ENCODE measurements at places on chromosomes 11 and 22.

GRCh38 chr11:66891851-66892660 is 35.2 kb downstream of the LRFN4 start:
- DNase-seq: no peak

DNA sequence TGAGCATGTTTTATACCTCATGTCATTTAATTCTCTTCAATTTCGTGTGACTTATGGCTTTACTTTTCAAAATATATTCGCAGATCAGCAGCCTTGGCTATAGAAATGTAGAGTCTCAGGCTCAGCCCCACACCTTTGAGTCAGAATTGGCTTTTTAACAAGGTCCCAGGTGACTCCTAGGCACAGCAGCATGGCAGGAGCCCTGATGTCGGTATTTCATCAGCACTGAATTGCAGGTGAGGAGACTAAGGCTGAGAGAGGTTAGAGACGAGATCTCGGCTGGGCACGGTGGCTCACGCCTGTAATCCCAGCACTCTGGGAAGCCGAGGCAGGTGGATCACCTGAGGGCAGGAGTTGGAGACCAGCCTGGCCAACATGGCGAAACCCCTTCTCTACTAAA is 196.9 kb upstream of the SEZ6L start:
- no peak for DNase-seq

DNA sequence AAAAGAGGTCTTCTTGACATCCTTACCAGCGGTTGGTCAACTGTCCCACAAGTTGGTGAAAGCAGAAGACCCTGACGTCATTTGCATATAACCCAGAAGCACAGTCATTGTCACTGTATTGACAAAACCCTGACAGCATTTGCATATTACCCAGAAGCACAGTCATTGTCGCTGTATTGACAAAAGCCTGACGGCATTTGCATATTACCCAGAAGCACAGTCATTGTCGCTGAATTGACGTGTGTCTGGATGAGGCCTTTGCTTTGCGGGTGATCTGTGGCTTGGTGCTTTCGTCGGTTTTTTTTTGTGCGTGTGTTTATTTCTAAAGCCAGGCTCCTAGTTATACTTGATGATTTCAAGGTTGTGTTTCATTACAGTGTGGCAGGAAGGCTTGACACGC is 1145.2 kb downstream of the BRD1 start:
- DNase-seq: no peak

- DNase-seq: no peak
These were observed 1.6 kb upstream of the OMP start for GRCh38 chr11:77101043-77101537.

DNA sequence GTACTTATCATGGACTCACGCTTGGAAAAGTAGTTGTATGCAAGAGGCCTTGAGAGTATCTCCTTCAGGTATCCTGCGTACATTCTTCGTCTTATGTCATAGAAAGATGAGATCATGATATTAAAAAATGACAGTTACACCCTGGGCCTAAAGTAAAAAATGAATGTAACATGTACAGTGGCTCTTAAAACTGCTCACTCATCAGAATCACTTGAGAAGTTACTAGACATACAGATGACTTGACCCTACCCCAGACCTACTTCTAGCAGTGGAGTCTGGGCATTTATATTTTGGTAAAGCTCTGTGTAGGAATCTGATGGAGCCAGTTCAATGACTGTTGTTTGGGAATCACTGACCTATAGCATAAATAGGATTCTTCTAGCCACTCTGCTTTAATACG is 54.5 kb downstream of the PPME1 start:
- DNase-seq: no peak

GRCh38 chr11:120675171-120675570 is 163.6 kb downstream of the GRIK4 start:
- no peak for DNase-seq

GRCh38 chr22:33535937-33536875 is 384.1 kb downstream of the LARGE1 start:
- no peak for DNase-seq

GRCh38 chr11:65165410-65166317 is 4.4 kb upstream of the SPDYC start:
- no peak for DNase-seq

DNA sequence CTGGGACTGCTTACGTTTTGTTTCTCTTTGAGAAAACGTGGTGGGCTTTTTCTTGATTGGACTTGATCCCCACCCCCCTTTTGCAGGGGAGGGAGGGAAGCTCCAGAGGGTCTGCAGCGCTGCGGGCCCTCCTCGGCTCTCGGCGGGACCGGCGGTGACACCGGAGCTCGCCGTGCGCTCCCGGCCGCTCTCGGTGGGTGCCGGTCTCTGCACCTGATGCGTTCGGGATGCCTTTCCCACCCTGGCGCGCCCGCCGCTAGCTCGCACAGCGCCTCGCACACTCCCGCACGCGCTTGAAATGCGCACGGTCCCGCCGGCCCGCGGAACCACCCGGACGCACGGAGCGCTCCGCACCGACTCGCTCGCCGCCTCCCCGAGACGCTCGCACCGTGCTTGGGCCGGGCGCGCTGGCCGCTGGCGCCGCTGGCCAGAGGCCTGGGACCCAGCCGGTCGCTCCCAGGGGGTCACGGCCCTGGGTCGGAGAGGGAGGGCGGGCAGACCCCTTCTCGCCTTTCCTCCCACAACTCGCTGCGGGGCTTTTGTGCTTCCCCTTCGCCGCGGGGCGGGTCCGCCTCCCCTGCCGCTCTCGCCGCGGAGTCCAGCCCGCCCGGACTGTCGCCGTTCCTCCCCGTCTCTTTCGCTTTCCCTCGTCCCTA is 1.0 kb downstream of the ZBTB16 start:
- no peak for DNase-seq

- no peak for DNase-seq
These were observed 6.1 kb upstream of the CD82 start for GRCh38 chr11:44559207-44559939.

GRCh38 chr11:67417425-67417824 is 1.9 kb downstream of the CARNS1 start:
- DNase-seq: no peak

DNA sequence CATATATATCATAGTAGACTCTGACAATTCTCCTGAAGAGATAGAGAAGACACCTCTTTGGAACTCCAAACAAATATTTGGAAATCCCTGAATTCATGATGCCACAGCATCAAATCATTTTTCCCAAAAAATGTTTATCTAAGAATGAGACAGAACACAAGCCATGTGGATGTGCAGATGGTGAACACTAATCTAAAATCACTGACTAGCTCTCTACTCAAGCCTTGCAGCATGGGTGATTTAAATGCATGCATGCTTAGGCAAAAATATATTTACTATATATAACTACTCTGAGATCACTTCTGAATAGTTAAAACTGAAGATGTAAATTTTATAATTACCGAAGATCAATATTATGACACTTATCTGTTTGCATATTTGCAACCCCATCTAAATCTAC is 289.9 kb downstream of the GUCY1A2 start:
- DNase-seq: no peak

DNA sequence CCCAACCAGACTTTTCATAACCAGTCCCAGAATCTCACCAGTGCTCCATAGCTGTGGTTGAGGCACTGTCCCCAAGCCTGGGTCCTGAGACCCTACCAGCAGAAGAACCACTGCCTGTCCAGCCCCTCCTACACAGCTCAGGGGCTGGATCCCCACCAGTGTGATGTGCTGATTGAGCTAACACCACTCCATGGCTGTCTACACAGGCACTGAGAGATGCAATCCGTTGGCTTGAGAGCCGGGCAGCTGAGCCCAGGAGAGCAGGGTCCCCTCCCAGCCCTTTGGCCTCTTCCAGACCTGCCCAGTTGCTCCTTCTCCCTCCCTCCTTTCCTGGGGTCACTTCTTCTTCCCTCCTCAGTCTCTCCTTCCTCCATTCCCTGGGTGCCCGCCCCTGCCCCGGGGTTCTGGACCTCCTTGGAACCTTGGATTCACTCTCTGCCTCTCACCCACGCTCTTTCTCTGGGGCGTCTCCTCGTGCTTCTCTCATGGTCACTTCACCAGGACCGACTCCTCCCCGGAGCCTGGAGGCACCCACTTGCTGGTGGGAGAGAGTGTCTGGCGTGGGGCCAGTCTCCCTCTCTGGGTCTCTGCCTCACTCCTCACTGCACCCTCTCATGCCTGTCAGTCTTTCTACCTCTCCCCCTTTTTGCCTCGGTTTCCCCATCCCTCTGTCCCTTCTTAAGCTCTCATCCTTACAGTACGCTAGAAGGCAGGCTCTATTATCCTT is 706 bp upstream of the SCYL1 start:
- no peak for DNase-seq

- DNase-seq: no peak
These were observed 1339.4 kb downstream of the FAM181B start for GRCh38 chr11:81394311-81394710.

DNA sequence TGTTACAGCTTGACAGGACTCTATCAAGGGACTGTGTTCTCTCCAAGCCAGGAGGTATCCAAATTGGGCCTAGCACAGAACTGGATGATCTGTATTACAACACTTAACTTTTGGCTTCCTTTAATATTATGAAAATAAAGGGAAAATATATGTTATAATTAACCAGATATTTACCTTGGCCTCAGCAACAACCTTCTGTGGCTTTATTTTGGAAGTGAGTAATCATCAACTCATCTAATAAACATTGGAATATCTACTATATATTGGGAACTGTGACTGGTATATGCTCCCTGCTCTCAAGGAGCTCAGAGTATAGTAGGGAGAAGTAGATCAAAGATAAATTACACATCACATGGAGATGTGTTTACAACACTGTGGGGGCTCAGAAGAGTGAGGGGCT is 352.2 kb downstream of the METTL15 start:
- DNase-seq: no peak

- no peak for DNase-seq
These were observed 123.3 kb upstream of the CRYBB3 start for GRCh38 chr22:25076336-25076735.

GRCh38 chr11:134469627-134470026 is 57.6 kb upstream of the B3GAT1 start:
- DNase-seq: no peak

- DNase-seq: no peak
These were observed 69.9 kb downstream of the BUD13 start for GRCh38 chr11:116702772-116703385.

- DNase-seq: no peak
These were observed 179.2 kb upstream of the MTMR2 start for GRCh38 chr11:96103102-96103501.

Measured in activated naive CD4-positive, alpha-beta T cell (primary cell).